ENCODE measurements at places on chromosomes 13 and 19. TPM values are rescaled to one million over a fixed set of nuclear protein-coding genes. Genes with fewer than 3 reads are reported as not detected.

GRCh38 chr13:108755083-108755482 lies 125.7 kb downstream of the MYO16 start:
- H3K36me3 ChIP-seq: no peaks in the 10 kb centered on the region
- H3K4me1 ChIP-seq: no peaks in the 10 kb centered on the region
- no peaks in the 10 kb centered on the region for H3K27me3 ChIP-seq
- no peak for DNase-seq
- H3K27ac ChIP-seq: no peak overlapping the region
- H3K4me3 ChIP-seq: no peak overlapping the region

DNA sequence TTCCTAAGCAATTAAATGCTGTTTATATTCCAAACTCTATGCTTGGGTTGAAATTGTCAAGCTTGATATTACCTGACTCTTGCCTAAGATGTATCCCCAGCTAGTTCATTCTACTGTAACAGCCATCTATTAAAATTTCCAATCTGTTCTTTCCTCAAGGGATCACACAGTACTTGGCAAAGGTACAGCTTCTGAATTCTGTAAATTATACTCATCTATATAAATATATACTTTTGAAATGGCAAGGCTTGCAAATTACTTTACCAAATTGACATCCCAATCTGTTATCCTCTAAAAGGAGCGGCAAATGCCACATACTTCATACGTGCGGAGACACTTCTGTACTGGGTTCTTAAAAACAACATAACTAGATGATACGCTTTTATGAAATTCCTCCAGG lies 330.2 kb downstream of the DNAJC15 start:
- H3K27me3 ChIP-seq: no peaks in the 10 kb centered on the region
- DNase-seq: no peak
- H3K4me3 ChIP-seq: no peak overlapping the region
- H3K4me1 ChIP-seq: no peaks in the 10 kb centered on the region

DNA sequence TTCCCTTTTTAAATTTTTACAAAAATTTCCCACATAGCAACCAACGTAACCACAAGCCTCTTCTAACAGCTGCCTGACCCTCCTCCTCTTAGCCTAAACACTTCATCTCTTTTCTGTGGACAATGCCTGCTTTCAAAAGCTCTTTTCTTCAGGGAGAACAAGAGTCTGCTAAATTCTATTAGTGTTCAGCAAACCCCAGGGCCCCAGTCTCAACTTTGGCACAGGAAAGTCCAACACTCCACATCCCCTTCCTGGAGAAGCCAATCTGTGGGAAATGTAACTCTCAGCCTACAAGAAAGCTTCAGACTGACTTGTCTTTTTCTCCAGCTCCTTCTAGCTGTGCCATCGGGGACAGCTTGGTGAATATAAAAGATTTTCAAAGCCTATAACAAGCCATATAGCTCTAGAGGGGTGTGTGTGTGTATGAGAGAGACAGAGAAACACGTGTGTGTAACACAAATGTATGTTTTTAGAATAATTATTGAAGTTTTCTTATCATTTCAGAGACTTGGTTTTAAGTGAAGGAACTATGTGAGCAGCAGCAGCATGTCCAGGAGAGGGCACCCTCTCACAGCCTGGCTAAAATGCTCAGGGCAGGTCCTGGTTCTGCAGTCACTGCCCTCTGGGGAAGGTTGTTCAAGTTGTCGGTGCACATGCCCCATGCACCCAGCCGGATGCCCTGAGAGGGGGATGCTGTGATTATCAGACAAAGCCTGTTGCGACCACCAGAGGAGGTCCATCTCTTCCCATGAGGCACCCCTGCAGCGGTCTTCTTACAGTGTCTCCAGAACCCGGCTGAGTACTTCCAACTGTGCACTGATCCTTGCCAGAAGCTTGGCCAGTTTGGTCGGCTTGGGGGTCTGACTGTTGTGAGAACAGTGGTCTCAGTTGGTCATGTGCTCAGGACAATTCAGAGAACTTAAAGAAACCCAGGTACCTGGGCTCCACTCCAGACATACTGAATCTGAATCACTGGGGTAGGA lies 34.4 kb downstream of the CCDC70 start:
- H3K27ac ChIP-seq: no peak overlapping the region
- H3K4me1 ChIP-seq: no peaks in the 10 kb centered on the region
- H3K36me3 ChIP-seq: no peaks in the 10 kb centered on the region

DNA sequence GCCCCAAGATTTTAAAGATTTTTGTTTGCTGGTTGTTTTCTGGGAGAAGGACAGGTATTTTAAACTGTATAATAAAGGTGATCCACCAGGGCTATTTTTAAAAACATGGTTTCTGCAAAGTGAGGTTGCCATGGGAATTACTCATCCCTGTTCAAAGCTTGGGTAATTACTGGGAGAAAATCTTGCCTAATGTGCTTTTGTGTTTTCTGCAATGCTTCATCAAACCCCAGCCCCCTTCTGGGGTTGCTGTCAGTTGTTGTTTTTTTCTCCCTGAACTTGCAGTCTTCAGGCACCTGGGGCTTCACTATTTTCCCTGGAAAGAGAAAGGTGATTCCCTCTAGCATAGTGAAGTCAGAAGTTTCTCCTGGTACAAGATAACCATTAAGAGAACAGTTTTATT lies 277.2 kb downstream of the NALCN start:
- H3K36me3 ChIP-seq: no peaks in the 10 kb centered on the region
- no peak for DNase-seq
- no peaks in the 10 kb centered on the region for H3K27me3 ChIP-seq
- no peaks in the 10 kb centered on the region for H3K4me1 ChIP-seq

- no peak overlapping the region for H3K27ac ChIP-seq
- H3K36me3 ChIP-seq: no peaks in the 10 kb centered on the region
- H3K4me3 ChIP-seq: no peak overlapping the region
- no peak for DNase-seq
- H3K4me1 ChIP-seq: no peaks in the 10 kb centered on the region
- no peaks in the 10 kb centered on the region for H3K27me3 ChIP-seq
Observed at GRCh38 chr19:37098570-37098969, 20.3 kb downstream of the ZNF420 start.

DNA sequence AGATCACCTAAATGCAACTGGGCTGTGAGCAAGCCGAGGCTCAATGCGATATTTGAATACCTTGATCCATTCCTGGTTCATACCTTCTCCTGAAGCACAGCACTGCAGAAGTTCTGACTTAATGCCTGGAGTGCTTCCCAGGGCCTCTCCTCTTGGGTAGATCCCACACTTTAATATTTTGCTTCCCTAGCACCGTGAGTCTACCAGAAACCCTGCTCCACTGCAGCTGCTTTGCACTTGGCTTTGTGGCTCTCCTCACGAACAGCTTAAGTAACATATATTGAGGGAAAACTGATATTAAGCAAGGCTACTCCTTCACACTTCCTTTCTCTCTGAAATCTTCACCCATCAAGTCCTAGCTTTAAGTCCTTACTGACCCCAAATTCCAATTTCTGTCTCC lies 51.6 kb upstream of the C13orf42 start:
- H3K4me1 ChIP-seq: no peaks in the 10 kb centered on the region
- no peak overlapping the region for H3K27ac ChIP-seq
- DNase-seq: no peak
- no peaks in the 10 kb centered on the region for H3K36me3 ChIP-seq
- H3K4me3 ChIP-seq: no peak overlapping the region

DNA sequence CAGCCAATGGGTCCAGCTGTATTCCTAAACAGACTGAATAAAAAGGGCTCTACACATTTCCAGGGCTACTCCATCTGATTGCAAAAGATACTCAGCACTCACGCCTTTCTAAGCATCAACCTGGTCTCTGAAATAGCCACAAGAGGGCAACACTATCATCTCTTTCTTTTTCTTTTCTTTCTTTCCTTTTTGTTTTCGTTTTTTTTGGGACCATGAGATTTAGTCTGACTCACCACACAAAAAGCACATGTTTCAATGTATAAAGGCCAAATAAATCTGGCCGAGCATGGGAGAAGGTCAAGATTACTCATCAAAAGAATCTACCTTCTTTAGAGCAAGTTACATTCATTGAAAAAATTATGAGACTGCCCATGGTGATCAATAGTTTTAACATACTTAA lies 805.6 kb upstream of the ARGLU1 start:
- no peak for DNase-seq
- no peaks in the 10 kb centered on the region for H3K4me1 ChIP-seq
- H3K27me3 ChIP-seq: no peaks in the 10 kb centered on the region
- no peak overlapping the region for H3K27ac ChIP-seq
- H3K36me3 ChIP-seq: no peaks in the 10 kb centered on the region

DNA sequence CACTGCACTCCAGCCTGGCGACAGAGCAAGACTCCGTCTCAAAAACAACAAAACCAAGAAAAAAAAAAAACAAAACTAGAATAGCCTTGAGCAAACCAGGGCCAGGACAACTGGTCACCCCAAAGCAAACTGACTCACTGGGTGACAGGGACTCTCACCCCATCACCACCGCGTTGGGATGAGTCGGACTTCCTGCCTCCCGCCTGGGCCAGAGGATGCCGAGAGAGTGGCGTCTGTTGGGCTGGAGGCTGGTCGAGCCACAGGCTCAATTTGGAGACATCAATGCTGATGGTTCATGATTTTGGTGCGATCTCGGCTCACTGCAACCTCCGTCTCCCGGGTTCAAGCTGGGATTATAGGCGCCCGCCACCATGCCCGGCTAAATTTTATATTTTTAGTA lies 11.6 kb downstream of the TMPRSS9 start:
- no peak for DNase-seq
- no peak overlapping the region for H3K4me3 ChIP-seq
- H3K4me1 ChIP-seq: no peaks in the 10 kb centered on the region
- H3K27me3 ChIP-seq: no peaks in the 10 kb centered on the region

DNA sequence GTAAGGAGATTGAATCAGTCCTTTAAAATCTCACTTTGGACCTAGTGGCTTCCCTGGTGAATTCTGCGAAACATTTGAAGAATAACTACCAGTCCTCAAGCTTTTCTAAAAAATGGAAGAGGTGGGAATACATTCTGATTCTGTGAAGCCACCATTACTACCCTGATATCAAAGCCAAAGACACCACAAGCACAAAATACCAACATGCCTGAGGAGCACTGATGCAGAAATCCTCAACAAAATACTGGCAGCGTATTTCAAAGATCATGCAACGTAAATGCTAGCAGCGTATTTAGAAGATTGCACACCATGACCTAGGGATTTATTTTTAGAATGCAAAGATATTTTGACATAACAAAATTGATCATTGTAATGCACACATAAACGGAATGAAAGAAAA lies 14.4 kb downstream of the ATP4B start:
- no peak for DNase-seq
- no peaks in the 10 kb centered on the region for H3K36me3 ChIP-seq
- peaks cover 8% of the 10 kb centered on the region for H3K4me1 ChIP-seq
- no peaks in the 10 kb centered on the region for H3K27me3 ChIP-seq
- H3K4me3 ChIP-seq: no peak overlapping the region

DNA sequence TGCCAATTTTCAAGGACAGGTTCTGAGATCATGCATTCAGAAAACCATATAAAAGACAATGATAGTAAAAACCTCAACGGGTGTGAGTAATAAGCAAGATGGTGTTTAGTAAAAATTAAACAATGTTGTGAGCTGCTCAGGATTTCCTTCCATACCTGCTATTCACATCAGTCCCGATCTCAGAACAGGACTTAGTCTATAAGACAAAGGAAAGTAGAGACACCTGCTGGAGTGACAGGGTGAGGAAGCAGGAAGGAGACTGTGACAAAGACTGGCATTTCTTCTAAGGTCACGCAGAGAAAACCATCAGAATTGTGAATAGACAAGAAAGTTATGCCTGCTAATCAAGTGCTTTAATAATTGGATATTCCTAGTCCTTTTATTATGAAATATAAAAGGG lies 648.0 kb downstream of the DACH1 start:
- H3K27me3 ChIP-seq: no peaks in the 10 kb centered on the region
- H3K4me1 ChIP-seq: no peaks in the 10 kb centered on the region
- H3K4me3 ChIP-seq: no peak overlapping the region

DNA sequence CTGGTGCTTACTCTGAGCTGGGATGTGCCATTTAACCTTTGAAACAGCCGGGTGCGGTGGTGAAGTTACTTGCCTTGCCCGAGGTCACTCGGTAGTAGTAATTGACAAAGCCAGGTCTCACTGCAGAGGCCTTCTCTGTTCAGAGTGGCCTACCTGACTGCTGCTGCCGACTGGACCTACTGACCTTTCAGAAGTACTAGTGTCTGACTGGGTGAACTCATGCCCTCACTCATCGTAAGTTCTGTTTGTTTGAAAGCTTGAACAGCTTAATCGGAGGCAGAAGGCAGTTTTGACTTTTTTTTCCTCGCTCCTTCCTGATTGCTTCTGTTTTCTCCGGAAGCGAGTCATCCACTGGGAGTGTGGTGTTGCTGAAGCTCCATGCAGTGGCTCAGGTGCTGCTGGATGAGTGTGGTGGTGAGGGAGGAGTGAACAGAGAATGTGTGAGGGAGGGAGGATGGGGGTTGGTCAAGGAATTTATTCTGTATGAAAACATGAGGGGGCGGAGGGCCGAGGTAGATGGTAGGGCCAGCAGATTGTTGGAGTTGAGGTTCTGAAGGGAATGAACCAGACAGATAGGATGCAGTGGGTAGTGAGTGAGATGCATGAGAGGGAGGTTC lies 2.7 kb downstream of the SPINT2 start:
- peak overlapping the region; percentile 99 for H3K27ac ChIP-seq
- peaks cover 20% of the 10 kb centered on the region for H3K4me1 ChIP-seq
- no peak overlapping the region for H3K4me3 ChIP-seq
- H3K27me3 ChIP-seq: no peaks in the 10 kb centered on the region
- no peaks in the 10 kb centered on the region for H3K36me3 ChIP-seq

DNA sequence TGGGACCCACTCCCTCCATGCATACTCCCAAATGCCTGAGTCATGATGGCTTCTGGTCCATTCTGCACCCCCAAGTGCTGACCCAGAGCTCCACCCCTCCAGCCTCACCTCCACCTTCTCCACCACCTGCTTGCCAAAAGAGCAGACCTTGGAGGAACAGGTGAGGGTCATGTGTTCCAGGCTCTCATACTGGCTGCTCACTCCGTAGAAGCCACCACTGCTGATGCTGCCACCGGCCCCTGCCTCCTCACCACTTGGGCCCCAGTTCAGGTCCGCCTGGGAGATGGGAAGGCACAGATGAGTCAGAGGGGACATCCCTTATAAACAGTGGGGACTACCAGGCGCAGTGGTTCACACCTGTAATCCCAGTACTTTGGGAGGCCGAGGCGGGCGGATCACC lies 7.9 kb downstream of the CD37 start:
- no peaks in the 10 kb centered on the region for H3K27me3 ChIP-seq
- peaks cover 6% of the 10 kb centered on the region for H3K4me1 ChIP-seq
- peaks cover 29% of the 10 kb centered on the region for H3K36me3 ChIP-seq
- peak; percentile 21 for DNase-seq

DNA sequence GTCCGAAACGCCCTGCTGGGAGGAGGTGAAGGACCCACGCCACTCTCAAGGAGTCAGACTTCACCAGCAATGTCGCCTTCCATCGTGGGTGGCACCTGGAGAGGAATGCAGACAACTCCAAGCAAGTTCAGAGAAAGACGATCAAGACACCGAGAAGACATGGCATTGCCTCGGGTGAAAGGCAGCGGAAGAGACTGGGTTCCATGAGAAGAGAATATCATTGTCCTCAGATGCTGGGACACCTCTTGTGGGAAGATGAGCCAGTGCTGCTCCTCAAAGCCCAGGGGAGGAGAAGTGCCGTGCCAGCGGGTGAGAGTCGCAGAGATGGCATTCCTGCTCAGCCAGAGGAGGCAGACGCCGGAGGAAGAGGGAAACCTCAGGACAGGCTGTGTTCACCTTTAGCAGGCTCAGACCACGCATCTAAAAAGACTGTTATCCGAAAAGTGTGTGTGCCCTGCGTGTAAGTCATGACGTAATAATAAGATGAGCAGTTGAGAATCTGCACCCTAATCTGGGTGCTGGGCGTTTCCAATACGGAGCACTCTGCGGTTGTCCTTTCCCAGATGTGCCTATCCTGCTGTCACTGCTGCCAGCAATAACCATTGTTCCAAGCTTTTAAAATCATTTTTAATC lies 144.6 kb upstream of the SPACA7 start:
- no peaks in the 10 kb centered on the region for H3K4me1 ChIP-seq
- H3K36me3 ChIP-seq: no peaks in the 10 kb centered on the region

The ZSCAN22 gene
- 0.98 TPM for total RNA-seq

The IGSF23 gene
- total RNA-seq: 1.3 TPM

The ZSCAN4 gene
- total RNA-seq: not detected

The ZNF575 gene
- 0.79 TPM for total RNA-seq

Measured in pancreas (tissue), 10 donors.